Stimulated activated CD4-positive, alpha-beta T cell treated with anti-CD3 and anti-CD28 coated beads, Interleukin-12 subunit alpha, Interleukin-12 subunit beta, amount 100 ng/mL, for 4 hours (primary cell): ENCODE measurements at places on chromosomes 16 and 17.

DNA sequence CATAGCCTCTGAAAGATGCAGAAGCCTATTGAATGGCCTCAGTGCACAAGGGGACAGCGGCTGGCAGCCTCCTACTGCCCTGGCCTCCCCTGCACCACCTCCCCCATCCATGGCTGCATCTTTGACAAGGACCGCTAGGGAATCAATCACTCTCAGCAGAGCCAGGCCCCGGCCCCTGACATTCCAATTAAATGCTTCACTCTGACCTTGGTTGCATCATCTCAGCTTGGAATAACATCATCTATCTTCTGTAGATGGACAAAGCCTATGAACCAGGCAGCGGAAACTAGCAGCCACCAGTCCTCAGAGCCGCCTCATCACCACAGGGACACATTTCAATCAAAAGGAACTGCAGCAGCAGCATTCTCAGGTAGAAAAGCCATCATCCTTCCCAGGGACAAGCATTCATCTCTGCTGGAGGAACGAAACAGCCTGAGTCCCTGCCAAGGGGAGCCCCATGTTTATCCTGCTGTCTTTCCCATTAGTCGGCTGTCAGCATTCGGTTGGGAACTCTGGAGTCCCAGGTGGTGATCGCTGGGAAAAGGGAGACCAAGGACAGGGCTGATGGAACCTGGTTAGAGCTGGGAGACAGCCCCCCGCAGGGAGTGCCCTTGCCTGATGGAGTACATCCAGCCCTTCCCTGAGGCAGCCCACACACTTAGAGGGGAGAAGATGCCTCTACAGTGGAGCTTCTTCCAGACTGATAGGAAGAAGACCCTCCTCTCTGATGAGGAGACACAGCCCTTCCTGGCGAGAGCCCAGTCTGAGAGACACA, 11.5 kb upstream of the TMEM132E start:
- no peak for DNase-seq

GRCh38 chr16:67928561-67929364, 2.9 kb downstream of the CTRL start:
- DNase-seq: peak; percentile 76

DNA sequence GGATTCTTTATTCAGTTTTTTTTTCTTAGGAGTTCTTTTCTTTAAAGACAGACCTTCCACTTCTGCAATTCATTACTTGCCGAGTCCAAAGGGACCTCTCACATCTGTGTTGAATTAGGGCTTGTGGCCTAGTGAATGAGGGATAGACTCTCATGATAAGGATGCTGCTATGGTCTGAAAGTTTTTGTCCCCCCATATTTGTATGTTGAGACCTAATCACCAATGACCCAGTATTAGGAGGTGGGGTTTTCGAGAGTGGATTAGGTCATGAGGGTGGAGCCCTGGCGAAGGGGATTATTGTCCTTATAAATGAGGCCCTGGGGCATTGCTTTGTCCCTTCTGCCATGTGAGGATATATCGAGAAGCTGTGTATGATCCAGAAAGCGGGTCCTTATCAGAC, 9.5 kb downstream of the KRT12 start:
- no peak for DNase-seq

DNA sequence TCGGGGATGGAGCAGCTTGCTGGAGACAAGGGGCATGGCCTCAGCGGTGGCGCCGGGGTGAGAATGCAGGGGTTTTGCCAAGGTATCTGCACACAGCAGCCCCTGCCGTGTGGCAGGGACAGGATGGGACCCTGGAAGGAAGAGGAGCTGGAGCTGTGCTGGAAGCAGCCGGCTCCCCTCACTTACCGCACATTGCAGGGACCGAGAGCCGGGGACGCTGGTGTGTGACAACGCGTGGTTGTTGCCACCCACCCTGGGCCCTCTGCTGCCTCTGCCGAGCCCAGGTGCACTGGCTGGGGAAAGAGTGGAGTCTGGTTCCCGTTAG, 3.0 kb downstream of the NUBP2 start:
- DNase-seq: no peak

DNA sequence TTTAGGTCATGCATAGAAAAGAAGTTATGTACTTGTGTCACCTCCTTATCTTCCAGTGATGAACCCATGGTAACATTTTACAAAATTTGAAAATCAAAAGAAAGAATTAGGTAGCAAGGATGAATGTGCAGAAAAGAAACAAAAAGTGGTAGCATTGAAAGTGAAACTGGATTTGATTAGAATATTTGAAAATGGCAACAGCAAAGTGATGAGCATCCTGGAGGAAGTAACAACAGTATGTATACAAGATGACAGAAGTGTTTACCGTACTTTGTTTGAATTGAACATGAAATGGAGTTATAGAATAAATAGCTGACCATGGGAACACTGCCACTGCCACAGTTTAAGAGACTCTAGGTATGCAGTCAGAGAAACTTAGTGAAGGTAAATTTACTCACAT, 1313.1 kb downstream of the CDH11 start:
- no peak for DNase-seq

- DNase-seq: no peak
These were observed 4.3 kb upstream of the CPSF4L start for GRCh38 chr17:73265646-73266640.

- no peak for DNase-seq
These were observed 696 bp downstream of the C17orf99 start for GRCh38 chr17:78146881-78147280.

DNA sequence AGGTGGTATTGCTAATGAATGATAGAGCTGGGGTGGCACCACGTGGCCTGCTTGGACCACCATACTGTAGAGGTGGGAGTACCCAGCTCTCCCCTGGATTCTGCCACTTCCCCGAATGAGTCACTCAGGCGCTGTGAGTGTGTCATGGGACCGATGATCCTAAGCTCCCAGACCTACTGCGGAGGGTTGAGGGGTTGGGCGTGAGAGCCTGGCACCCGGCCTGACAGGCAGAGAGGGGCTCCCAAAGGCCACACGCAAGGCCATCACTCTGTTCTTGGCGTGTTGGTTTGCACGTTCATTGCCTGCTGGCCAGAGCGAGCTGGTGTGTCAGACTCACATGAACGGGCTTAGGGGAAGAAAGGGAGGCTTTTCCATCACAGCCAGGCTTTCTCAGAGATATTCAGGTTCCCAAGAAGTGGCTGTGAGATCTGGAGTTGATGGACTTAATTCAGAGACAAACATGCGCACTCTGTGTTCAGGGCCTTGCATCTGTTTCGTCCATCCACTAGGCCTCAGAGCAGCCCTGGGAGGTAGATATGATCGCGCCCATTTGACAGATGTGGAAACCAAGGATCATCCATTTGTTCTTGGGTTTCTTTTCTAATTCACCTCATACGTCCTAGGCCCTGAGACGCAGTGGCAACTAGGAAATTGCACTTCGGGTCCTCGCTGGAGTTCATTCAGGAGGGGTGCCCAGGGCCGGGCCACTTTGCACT, 41.4 kb downstream of the CMIP start:
- no peak for DNase-seq

GRCh38 chr17:72358465-72358864, 237.6 kb downstream of the SOX9 start:
- DNase-seq: no peak

DNA sequence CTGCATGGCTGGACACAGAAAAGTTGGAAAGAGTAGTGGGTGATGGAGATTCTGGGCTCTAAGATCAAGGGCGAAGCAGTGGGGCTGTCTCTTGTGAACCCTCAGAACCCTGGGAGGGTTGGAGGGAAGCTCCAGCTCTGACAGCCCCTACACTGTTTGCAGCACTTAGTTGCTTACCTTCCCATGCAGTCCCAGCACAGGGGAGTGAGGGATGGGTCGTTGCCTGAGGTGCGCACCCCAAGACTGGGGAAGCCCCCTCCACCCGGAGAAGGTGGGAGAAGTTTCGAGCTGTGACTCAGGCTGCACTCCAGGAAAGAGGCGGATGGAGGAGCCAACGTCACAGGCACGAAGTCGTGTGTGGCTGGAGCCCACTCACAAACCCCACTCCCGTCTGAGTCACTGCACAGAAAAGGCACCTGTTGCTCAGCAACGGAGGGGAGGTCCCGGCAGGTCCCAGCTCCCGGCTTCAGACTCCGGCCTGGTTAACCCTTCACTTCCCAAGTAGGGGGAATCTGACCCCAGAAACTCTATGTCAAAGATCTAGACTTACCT, 60.1 kb downstream of the AIPL1 start:
- peak; percentile 60 for DNase-seq

- no peak for DNase-seq
These were observed 23.9 kb downstream of the SNN start for GRCh38 chr16:11692171-11692570.

DNA sequence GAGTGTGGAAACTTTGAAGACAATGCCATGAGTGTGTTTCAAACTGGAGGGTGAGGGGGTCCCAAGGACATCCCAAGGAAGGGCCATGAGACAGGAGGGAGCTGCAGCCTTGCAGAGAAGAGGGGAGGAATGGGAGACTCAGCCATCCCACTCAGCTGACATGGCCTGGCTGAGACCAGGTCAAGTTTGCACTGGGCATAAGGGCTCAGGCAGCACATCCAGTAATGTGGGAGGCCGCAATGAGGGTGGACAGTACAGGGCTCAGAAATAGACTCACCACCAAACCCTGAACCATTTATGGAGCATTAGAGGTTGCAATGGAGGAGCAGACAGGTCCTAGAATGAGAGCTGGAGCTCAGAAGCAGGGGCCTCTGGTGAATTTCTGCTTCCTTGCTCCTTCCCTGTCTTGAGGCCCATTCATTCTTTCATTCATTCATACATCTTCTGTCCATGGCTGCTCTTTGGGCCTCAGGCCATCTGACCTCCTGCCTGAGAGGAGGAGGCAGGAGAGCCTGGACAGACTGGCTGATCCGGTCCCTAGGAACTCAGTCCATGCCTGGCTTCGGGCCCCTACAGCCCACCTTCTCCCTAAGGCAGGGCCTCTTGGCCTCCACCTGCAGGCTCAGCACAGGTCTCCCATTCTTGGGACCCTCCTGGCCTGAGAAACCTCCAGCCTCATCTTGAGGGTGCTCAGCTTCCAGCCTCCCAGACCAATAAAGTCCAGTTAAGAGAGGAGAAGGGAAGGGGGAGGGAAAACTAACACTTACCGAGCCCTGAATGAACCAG, 70.5 kb upstream of the CDH5 start:
- no peak for DNase-seq

- no peak for DNase-seq
These were observed 15.8 kb upstream of the UQCRC2 start for GRCh38 chr16:21937336-21937829.

GRCh38 chr16:82756283-82756599, 129.5 kb downstream of the CDH13 start:
- DNase-seq: no peak

- no peak for DNase-seq
These were observed 29.6 kb upstream of the MMD start for GRCh38 chr17:55451203-55451641.

- no peak for DNase-seq
These were observed 19.9 kb upstream of the PLLP start for GRCh38 chr16:57304169-57305061.

DNA sequence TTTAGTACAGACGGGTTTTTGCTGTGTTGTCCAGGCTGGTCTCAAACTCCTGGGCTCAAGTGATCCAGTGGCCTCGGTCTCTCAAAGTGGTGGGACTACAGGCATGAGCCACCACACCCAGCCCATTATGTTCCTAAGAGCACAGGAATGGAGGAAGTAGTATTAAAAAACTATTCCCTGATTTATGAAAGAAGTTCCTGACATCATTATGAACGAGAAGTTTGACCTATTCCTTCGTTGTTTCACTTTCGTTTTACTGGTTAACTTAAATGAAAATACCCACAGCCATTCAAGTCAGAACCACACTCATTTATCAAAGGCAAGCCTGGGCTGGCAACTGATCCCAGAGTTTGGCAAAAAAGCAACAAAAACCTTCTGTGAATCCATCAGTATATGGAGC, 13.5 kb upstream of the CBX4 start:
- DNase-seq: no peak

DNA sequence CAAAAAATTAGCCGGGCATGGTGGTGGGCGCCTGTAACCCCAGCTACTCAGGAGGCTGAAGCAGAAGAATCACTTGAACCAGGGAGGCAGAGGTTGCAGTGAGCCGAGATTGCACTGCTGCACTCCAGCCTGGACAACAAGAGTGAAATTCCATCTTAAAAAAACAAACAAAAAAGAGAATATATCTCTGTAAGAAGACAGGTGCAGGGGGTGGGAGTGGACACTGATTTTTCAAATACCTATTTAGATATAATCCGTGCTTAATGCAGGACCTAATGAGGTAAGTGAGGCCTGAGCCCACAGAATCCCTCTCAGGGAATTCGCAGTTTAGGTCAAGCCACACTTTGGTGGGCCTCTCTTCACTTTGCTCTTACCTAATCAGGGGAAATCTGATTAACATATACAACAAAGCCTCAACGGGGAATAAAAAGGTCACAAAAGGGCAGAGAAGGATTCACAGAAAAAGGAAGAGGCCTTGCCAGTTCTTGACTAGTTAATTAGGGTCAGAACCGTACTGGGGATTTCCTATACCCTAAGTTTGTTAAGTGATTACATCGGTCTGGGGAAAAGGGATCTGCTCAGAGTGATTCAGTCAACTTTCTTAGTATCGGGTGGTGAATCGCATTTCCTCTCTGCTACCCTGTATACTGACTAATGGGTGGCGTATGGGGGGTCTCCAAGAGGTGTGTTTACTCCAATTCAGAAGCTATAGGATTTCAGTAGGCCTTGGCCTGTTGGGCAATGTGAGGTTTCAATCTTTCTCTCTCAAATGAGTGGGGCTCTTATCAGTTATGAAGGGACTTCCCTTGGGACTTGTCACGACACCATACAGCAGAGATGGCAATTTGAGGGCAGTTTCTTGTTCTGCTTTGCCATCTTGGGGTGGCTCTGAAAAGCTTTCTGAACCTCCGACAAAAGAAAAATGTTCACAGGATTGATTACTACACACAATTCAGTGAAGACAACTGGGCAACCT, 1.9 kb upstream of the NFAT5 start:
- peak; percentile 44 for DNase-seq

- no peak for DNase-seq
These were observed 4.3 kb upstream of the GSG1L start for GRCh38 chr16:28067604-28068379.

GRCh38 chr17:34169496-34169895, 85.6 kb upstream of the CCL2 start:
- DNase-seq: no peak

GRCh38 chr17:63395075-63395805, 50.9 kb downstream of the CYB561 start:
- DNase-seq: no peak

- no peak for DNase-seq
These were observed 688 bp downstream of the CA10 start for GRCh38 chr17:52157603-52158449.

DNA sequence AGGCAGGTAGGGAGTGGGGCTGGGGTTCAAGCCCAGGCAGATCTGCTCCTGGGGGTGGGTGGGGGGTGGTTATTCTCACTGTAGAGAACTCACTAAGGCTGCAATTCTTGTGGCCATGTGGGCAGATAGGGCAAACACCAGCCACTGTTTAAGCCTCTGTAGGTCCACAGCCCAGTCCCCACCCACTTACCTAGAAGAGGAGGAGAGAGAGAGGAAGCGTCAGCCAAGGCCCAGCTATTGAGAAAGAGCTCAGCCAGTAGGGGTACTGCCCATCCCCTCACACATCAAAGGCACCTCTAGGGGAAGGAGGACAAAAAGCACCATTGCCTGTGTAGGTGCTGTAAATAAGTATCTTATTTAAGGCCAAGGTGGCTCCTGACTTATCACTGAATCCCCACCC, 12.9 kb downstream of the KRT16 start:
- no peak for DNase-seq

GRCh38 chr17:35170968-35171771, 23.0 kb downstream of the SLC35G3 start:
- no peak for DNase-seq

- no peak for DNase-seq
These were observed 18.2 kb downstream of the IL34 start for GRCh38 chr16:70664325-70665112.
